Liver (tissue), 10 donors: ENCODE measurements at places on chromosomes 16 and 17. TPM values are rescaled to one million over a fixed set of nuclear protein-coding genes. Genes with fewer than 3 reads are reported as not detected.

DNA sequence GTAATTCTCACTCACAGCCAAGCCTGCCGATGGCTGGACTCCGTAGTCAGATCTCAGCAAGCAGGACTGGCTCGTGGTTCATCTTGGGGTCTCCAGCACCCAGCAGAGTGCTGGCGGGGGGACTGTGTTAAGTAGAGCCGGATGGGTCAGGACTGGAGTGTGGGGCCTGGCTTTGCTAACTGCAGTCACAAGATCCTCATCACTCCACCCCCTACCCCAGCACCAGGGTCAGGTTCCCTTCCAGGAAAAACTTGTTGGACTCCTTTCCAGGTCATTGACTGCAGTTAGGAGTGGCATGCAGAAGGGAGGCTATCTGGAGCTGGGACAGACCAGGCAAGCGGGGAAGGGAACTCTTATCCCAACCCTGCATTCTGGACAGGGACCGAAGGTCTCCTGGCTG, 6.0 kb downstream of the CIITA start:
- no peak for DNase-seq
- H3K4me1 ChIP-seq: peaks cover 4% of the 10 kb centered on the region
- H3K4me3 ChIP-seq: no peak overlapping the region
- H3K27ac ChIP-seq: no peak overlapping the region
- no peaks in the 10 kb centered on the region for H3K27me3 ChIP-seq
- H3K36me3 ChIP-seq: no peaks in the 10 kb centered on the region

- H3K27me3 ChIP-seq: no peaks in the 10 kb centered on the region
- peaks cover 7% of the 10 kb centered on the region for H3K4me1 ChIP-seq
- DNase-seq: no peak
- H3K27ac ChIP-seq: no peak overlapping the region
- H3K4me3 ChIP-seq: no peak overlapping the region
Observed at GRCh38 chr16:15059324-15059723, 3.5 kb upstream of the NTAN1 start.

DNA sequence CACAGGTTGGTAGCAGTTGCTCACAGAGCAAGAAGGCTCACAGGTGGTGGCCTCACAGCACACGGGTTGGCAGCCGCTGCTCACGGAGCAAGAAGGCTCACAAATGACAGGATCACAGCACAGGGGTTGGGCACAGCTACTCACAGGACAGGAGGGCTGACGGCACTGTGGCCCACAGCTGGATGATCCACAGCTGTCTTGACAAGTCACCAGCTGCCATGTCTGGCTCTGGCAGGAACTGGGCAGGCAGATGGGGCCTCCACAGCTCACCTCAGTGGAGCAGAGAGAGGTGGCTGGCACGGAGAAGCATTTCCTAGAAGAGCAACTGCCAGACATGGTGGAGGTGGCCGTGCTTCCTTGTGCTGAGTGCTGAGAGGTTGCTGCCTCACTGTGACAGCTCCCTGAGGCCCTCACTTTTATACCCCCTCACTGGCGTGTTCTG, at the start of gene KRTAP16-1:
KRTAP16-1 (minus strand) TSS at position 392 of the 442 bp plus-strand sequence; CDS start at position 336, 56 bp downstream.
- no peak for DNase-seq
- H3K4me3 ChIP-seq: no peak within 1 kb of the TSS
- H3K27me3 ChIP-seq: no peaks in the 10 kb centered on the region
- no peaks in the 10 kb centered on the region for H3K36me3 ChIP-seq
- no peak within 1 kb of the TSS for H3K27ac ChIP-seq

DNA sequence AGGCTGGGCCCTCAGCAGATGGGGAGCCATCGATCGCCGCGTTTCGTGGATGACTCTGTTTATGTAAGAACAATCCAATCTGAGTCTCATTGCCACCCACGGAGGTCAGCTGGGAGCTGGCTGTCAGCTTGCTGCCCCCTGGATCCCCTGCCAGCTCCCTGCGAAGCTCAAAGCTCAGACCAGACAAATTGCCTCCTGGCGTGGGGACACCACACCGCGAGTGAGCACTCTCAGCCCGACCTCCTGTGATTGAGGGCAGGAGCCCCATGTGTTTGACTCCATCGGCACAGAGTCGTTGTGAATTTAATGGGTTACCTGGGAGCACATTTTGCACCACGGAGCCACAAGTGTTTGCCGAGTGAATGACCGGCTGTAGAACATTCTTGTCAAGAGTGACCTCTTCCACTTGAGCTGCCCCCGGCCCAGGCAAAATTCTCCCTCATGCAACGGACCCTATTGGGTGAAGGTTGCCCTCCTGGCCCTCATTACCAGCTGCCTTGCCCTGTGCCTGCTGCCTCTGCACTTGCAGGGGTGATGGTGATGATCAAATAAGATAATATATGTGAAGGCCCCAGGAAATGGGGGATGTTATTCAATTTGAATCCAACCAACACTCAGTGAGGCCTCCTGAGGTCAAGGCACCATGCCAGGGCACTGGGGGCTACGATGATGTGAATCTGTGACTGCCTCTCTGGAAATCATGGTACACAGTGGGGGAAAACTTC, 7.6 kb upstream of the GFAP start:
- no peaks in the 10 kb centered on the region for H3K36me3 ChIP-seq
- no peak overlapping the region for H3K27ac ChIP-seq
- no peak overlapping the region for H3K4me3 ChIP-seq
- H3K27me3 ChIP-seq: no peaks in the 10 kb centered on the region
- DNase-seq: no peak
- no peaks in the 10 kb centered on the region for H3K4me1 ChIP-seq

CBX2 gene
- 0.33 TPM for total RNA-seq

DNA sequence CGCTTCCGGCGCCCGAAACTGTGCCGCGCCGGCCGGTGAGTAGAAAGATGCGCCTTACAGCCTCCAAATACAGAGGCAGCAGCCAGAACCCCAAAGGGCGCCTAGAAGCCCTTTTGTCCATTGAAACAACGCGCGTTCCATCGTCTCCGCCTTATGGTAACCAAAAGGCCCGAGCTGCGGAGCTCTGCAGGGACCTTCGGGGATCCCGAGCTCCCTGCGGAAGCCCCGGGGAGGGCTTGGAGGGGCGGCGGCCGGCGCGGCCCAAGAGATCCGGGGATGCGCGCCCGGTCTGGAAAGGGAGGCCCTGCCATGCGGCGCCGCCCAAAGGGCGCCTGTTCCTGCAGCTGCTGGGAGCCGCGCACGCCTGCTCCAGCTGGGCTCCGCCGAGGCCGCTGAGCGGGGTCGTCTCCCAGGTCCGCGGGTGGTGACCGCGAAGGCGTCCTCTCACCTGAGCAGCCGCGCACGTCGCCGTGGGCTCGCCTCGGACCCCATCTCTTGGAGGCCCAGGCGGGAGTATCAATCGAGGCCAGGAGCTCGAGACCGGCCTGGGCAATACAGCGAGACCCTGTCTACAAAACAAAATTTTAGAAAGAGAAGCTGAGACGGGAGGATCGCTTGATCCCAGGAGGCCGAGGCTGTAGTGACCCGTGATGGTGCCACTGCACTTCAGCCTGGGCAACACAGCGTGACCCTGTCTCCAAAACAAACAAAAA, 742 bp upstream of the FBXO31 start:
- H3K27ac ChIP-seq: peak overlapping the region; percentile 95
- peak overlapping the region; percentile 71 for H3K4me3 ChIP-seq
- H3K27me3 ChIP-seq: no peaks in the 10 kb centered on the region
- DNase-seq: no peak
- no peaks in the 10 kb centered on the region for H3K36me3 ChIP-seq

DNA sequence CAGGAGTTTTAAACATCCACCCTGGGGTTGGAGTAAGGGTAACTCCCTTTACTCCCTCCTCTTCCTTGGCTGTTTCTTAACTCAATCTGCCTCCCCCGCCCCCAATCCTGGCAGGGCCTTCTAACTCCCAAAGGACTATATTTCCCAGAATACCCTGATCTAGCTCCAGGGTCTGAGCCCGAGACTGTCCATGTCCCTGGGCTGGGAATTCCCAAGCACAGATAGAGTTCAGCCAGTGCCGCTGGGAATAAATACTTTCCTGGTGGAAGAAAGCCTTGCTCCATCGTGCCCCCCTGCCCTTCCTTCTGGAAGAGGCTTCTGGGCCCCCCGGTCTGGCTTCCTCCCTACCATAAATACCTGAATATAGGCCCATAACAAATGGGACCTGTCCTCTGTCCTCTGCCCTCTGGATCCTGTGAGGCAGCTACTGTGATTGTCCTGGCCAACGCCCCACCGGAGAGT, 10.2 kb downstream of the BAHCC1 start:
- DNase-seq: no peak
- H3K27ac ChIP-seq: no peak overlapping the region
- no peak overlapping the region for H3K4me3 ChIP-seq
- H3K36me3 ChIP-seq: no peaks in the 10 kb centered on the region
- H3K4me1 ChIP-seq: peaks cover 17% of the 10 kb centered on the region

DNA sequence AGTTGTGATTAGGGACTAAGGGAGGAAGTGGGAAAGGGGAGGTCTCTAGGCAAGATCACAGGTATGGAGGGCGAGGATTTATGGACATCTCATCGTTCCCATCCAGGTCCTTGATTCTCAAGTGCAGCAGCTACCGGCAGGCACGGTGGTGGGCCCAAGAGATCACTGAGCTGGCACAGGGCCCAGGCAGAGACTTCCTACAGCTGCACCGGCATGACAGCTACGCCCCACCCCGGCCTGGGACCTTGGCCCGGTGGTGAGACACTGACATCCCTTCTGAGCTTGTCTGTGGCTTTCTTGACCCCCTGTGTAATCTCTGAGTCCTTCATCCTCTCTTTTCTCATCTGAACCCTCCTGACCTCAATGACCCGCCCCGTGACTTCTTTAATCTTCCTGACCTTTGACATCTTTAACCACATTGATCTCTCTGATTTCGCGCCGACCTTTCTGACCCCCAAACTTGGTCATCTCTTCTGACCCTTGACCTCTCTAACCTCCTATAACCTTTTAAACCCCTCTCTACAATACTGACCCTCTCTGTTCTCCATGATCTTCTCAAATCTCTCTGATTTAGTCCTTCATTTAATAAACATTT, 3.8 kb downstream of the PLD2 start:
- no peak for DNase-seq
- no peak overlapping the region for H3K27ac ChIP-seq
- no peak overlapping the region for H3K4me3 ChIP-seq
- peaks cover 13% of the 10 kb centered on the region for H3K36me3 ChIP-seq
- H3K4me1 ChIP-seq: peaks cover 11% of the 10 kb centered on the region
- no peaks in the 10 kb centered on the region for H3K27me3 ChIP-seq
